ENCODE measurements at places on chromosomes 2 and 18.

DNA sequence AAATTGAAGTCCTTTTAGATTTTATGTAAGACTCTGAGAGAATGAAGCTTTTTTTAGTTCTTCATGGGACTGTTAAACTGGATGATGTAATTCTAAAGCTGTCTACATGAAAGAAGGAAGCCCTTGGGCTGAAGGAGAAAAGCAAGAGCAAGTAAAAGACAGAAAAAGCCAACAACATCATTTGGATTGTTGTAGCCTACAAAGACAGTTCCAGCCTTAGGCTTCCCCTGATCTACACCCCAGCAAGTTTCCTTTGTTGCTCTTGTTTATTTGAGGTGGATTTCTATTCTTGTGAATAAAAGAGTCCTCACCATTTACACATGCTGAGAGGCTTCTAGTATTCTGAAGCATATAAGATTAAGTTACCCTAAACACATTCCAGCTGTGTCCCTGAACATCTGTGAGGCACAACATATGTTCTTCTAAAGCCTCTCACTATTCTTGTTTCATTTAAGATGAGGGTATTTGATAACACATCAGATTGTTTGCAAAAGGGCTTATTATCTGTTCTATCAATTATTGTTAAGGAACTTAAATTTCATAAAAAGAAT, 377.8 kb downstream of the LNPK start:
- no peak for DNase-seq

DNA sequence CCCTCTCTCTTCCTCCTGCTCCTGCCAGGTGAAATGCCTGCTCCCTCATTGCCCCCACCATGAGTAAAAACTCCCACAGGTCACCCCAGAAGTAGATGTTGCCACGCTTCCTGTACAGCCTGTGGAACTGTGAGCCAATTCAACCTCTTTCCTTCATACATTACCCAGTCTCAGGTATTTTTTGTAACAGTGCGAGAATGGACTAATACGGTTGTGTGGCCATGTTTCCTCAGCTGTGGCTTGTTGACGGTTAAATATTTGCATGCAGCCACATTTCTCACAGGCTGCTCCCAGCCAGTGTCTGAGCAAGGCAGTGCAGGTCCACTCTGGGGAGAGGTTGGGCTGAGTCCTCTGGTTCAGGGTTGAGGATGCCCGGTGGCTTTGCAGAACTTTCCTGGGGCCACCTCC, 27.8 kb upstream of the COPS8 start:
- no peak for DNase-seq

DNA sequence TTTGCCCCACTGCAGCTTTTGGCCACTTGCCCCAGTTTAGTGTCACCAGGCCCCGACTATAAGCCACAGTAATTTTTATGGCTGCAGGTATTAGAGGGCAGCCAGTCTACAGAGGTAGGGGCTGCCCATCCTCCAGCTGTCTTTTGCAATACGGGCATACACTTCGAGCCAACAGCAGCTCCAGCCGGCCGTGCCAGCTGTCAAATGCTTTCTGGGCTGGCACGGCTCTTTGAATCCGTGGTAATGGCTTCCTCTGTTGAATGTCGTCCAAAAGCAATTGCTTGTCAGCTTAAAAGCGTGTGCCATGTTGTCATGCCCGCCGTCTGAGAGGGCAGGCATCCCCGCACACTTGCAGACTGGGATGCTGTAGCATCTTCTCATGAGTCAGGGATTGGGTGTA, 41.3 kb downstream of the BCL2L11 start:
- no peak for DNase-seq

GRCh38 chr2:174078275-174078674, 113.1 kb upstream of the SP3 start:
- DNase-seq, result no peak

- DNase-seq, result no peak
Observed at GRCh38 chr18:48219037-48219809, 190.0 kb downstream of the ZBTB7C start.
